T-helper 1 cell (primary cell): ENCODE measurements at places on chromosomes 5 and 9.

GRCh38 chr9:35366627-35367026 is 123.3 kb upstream of the RUSC2 start:
- no peak for DNase-seq

DNA sequence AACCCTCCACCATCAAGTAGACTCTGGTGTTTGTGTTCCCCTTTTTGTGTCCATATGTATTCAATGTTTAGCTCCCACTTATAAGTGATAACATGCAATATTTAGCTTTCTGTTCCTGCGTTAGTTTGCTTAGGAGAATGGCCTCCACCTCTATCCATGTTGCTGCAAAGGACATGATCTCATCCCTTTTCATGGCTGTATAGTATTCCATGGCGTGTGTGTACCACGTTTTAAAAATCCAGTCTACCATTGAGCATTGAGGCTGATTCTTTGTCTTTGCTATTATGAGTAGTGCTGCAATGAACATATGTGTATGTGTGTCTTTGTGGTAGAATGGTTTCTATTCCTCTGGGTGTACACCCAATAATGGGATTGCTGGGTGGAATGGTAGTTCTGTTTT is 140.1 kb downstream of the BASP1 start:
- no peak for DNase-seq

DNA sequence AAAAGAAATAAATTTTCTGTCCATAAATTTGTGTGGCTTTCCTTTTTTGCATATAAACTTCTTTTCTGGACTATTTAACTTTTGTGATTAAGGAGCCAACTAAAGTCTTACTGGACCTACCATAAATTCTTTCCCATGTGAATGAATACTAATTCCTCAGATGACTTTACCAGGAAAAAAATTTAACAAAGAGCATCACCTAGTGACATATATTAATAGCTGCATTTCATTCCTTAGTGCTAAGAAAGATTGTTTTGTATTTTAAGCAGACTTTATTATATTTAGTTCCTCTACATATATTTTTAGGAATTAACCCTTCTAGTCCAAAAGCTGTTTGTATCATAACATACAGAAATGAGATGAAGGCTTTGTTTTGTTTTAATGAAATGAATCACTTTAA is 64.4 kb downstream of the C9orf85 start:
- DNase-seq: no peak

DNA sequence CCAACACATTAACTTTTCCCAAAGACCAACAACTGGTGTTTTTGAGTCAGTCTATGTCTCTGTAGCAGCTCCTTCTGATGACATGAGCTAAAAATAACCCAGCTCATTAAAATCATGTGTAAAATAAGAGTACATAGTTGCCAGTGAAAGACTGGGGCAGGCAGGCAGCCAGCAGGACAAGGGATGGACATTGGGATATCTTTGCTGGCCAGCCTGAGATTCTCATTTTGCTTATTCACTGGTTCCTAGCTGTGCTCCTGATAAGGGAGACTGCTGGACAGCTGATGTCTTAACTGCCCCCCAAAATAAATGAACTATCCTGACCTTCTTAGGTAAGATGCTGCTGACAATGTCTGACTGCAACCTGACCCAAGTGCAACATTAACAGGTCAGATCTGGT is 33.9 kb downstream of the EPB41L4B start:
- DNase-seq: no peak

DNA sequence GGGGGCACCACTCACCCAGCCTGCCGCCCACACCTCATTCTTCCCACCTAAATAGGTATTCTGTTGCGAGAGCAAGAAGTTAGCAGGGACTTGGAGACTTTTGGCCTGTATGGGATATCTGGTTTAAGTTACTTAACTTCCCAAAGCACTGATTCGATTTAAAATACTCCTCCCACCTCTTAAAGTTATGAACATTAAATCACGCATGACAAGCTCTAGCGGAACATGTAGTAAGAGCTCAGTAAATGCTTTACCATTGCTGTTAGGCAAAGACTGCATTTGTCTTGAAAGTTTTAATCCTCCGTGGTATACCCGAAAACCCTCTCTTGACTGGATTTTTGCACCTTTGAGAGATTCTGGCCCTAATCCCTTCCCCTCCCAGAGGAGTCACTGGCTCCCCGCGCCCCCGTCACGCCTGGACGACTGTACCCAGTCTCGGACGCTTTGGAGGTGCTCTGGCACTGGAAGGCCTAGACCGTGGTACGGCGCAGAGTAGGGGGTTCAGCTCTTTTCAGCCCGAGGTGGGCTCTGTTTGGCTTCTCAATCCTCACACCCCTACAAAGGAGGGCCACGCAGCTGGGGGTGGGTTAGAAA is 4.4 kb downstream of the GDNF start:
- no peak for DNase-seq

DNA sequence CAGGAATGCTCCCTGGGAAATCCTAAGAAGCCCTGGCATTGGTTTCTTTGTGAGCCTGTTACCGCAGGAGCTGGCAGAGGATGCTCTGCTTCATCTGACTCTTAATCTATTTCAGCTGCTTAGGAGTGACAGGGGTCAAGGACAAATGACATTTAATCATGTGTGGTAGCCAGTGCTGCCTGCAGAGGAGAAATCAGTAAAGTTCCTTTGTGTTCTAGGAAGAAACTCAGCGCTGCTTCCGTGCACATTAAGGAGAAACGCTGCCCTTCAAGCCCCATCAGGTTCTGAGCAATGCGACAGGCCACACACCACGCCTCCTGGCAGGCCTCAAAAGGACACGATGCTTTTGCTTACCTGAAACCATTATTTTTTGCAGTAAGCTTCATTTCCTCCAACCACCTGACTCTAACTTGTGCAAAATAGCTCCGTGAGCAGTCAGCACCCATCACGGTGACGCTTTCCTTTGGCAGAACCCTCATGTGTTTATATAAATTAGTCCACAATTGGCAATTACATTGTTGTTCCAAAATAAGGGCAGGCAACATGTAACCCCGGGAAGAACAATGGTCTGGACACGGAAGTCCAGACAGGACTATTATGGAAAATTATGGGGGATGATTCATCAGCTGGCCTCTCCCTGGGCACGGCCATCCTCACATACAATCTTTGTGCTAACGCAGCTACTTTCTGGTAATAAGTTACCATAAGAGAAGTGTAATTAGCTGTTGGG is 387.9 kb upstream of the DAP start:
- no peak for DNase-seq

DNA sequence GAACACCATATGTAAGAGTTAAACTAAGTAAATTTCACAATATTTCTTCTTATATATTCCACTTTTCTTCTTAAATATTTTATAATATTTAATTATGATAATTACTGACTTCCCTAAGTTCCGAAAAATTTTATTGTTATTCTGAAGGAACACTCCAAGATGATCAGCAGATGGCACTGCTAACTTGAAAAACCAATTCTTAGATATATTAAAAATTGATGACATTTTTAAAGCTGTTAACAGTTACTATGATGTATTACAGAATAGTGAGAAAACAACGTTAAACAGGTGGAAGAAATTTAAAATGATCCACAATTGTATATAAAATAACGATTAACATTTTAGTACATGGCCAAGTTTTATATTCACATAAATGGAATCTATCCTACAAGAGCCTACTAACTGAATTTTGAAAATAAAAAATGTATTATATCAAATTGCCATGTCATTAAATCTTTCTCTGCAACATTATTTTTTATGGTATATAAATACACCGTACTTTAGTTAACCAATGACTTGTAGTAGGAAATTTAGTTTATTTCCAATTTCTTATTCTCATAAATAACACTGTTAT is 30.1 kb upstream of the MUSK start:
- no peak for DNase-seq

DNA sequence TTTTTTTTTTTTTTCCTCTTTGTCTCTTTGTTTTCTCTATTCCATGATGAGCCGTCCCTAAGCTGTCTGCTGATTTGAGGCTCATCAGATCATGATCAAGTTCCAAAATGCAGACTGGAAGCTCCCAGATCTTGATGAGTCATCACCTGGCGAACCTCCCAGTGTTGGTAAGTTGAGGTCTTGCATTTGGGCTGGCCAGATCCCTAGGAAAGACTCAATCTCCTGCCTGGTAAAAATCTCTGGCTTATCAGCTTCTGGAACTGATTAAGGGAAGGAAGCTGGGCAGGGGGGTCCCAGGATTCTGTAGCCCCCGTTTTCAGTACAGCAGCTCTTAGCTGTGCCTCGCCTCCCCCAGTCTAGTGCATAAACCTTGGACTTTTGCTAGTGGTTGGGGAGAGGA is 69.0 kb downstream of the TSPAN17 start:
- no peak for DNase-seq

DNA sequence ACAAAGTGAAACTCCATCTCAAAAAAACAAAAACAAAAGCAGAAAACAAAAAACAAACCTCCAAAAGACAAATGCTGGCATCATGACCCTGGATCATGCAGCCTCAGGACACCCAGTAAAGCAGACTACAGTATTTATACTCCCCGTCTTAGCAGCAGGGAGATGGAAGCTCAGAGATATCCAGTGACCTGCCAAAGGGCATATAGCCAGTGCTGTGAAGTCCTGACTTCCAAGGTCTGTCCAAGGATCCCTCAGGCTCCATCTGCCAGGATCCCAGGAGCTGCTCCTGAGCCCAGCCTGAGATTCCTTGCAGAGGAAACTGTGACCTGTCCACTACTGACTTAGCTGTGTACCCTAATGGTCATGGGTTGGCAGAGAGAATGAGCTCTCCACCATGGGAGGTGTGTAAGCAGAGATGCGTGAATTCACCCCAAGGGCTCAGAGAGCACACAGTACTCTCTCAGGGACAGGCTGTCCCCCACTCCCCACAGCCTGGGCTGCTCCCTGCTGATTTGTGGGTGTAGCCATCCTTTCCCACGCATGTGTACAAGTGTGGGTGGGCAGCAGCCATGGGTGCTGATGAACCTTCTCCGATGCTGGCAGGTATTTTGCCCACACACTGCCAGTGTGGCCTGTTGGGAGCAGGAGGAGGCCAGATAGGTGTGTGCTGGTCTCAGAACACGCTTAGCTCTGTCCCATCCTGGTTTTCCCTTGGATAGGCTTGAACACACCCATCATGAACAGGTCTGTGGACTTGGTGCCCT is 2.1 kb upstream of the WNK2 start:
- DNase-seq: no peak

- DNase-seq: no peak
Observed at GRCh38 chr9:33435821-33436277, 11.5 kb downstream of the AQP3 start.

GRCh38 chr9:108568093-108568492 is 287.7 kb downstream of the ACTL7B start:
- DNase-seq: no peak
